ENCODE measurements at places on chromosomes 5 and 9. TPM values are rescaled to one million over a fixed set of nuclear protein-coding genes. Genes with fewer than 3 reads are reported as not detected.

DNA sequence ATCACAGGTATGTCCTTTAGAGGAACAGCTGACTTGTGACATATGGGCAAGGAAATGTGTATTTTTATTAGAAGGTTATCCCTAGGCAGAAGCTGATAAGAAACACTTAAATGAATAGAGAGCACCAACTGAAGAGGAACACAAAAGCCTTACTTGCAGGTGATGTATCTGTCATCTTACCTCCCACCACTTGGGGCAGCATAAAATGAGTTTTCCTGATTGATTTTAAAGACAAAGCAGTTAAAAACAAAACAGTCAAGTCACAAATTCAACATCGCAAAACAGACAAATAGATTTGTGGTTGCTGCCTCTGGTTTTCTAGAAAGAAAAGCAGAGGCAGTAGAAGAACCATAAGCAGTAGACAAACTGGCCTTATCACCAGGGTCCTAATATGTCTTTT lies 302.4 kb upstream of the ZNF462 start:
- no peak for DNase-seq

DNA sequence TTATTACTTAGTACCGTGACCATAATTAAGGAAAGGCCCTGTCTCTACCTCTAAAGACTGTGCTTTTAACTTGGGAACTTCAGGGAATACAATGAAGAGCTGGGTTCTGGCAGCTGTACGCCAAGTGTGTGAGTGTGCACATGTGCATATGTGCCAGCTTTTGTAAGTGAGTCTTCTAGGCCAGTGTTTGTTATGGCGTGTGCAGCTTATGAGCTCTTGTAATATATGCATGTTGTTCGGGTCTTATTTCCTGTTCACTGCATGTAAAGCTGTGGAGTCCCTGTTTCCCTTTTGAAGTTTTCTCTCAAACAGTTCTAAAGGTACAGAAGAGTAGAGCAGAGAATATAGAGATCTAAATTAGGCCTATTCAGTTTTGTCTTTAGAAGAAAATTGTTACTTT lies 30.5 kb downstream of the TGFBR1 start:
- DNase-seq = no peak

- no peak for DNase-seq
These were observed 8.0 kb downstream of the EGFL7 start for GRCh38 chr9:136670576-136671253.

The N4BP3 gene
- total RNA-seq = 0.18 TPM
